ENCODE measurements at places on chromosomes 3 and 15.
A peak's percentile ranks its signal among the peaks of the same experiment; 100 is the strongest.

GRCh38 chr3:31081018-31081662 is 186.7 kb upstream of the GADL1 start:
- DNase-seq, result no peak

DNA sequence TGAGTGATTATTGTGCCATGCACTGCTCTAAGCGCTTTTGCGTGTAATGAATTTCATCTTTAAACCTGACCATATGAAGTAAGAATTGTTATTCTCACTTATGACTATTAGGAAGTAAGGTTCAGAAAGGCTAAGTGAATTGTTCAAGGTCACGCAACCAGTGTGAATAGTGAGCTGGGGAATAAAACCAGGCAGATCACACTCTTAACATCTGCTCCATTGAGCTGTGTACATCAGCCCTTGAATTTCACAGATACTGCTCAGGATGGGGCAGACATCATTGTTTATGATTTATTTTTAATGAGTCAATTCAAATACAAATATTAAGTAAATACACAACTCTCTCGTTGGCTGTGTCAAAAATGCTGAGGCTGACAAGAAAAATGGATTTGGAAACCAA is 184.5 kb downstream of the FNDC3B start:
- DNase-seq, result no peak

- DNase-seq, result no peak
These were observed 32.3 kb downstream of the TMOD3 start for GRCh38 chr15:51861557-51862359.

GRCh38 chr3:123926396-123926795 is 34.6 kb downstream of the CCDC14 start:
- no peak for DNase-seq

DNA sequence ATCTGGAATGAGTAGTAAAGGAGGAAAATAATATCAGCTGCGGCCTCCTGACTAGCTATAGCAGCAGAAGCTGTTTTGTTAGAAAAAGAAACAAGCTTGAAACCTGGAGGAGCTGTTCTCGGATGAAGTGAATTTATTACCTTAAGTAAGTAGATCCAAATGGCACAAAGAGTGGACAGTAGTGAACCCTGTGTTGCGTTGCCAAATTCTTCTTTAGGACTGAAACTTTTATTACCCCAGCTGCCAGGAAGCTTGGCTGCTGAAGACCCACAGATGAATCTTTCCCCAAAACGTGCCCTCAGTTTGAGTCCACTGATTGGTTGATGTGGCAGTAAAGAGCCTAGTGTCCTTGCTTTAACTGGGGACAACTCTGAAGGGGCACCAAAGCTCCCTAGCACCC is 366.8 kb upstream of the GBE1 start:
- no peak for DNase-seq

DNA sequence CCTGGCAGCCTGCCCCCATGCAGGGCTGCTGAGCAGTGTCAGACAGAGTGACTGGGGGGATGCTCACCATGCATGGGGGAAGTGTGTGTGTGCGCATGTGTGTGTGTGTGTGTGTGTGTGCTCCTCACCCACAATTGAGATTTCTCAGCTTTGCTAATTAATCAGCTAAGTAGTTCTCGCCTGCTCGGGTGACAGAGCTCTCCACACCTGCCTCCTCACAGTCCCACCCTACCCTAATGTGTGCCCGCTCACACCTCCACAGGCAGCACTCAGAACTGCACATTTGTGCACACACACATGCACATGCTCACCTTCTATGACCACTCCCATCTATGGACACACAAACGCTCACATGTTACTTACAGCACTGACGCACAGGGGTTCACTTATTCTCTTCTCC is 37.3 kb downstream of the CACNA2D2 start:
- DNase-seq, result no peak

GRCh38 chr3:158492685-158493084 is 78.3 kb upstream of the MLF1 start:
- DNase-seq, result no peak

DNA sequence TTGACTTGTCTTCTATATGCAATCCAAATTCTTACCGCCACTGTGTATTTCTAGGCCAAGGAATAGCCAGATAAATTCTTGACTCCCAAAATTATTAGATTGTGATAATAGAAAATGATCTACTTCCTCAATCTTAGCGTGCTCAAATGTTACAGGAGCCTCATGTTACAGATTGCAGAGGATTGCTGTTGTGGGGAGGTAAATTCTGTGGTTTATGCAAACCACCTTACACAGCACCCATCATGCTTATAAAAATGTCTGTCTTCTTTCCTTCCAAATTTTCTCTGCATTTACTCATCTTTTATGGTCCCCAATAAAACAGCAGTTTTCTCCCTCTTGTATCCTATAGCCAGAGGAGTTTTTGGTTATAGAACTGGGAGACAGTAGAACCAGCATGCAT is 420.2 kb upstream of the ROBO1 start:
- DNase-seq, result no peak

GRCh38 chr15:78712797-78713515 is 71.9 kb upstream of the CHRNB4 start:
- peak; percentile 81 for DNase-seq

DNA sequence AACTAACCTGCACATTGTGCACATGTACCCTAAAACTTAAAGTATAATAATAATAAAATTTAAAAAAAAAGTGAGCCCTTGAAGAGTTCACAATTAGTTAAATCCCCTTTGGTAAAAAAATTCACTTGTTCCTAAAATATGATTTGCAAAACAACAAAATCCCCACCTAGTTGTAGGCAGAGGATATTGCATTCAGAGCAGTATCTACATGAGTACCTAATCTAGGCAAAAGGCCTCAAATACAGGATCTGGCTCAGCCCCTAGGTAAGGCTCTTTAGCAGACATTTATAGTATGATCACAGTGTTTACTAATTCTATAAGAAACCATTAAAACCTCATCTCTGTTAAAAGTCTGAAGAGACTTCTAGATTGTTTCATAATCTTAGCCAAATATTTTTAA is 89.3 kb upstream of the CCDC80 start:
- no peak for DNase-seq

DNA sequence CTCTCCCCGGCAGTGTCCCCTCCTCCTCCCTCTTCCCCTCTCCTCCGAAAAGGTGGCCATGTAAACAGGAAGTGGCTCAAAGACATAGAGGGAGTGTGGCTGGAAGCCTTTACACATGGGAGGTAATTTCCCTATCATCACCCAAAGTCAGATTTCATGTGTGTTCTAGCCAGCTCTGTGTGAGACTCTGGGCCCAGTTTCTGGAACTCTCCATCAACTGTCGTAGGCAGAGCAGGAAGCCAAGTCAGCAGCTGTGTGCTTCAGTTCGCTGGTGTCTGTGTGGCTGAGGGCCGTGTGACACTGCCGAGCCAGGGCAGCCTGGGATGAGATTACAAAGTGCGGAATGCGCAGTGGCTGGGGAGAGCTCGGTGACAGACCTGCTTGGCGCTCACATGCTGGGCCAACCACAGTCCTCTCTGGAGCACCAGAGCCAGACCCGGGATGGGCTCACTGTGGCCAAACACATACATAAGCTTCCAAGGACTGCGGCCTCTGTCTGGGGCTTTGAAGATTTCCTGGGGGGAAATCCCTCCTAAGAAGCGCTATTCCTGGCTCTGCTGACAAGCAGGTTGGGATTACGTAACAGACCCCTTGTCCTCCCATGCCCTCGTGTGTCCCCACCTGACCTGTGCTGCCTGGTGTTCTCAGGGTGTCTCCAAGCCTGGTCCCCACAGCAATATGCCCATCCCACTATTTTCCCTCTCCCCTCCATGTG is 50.7 kb downstream of the UMPS start:
- DNase-seq, result no peak

DNA sequence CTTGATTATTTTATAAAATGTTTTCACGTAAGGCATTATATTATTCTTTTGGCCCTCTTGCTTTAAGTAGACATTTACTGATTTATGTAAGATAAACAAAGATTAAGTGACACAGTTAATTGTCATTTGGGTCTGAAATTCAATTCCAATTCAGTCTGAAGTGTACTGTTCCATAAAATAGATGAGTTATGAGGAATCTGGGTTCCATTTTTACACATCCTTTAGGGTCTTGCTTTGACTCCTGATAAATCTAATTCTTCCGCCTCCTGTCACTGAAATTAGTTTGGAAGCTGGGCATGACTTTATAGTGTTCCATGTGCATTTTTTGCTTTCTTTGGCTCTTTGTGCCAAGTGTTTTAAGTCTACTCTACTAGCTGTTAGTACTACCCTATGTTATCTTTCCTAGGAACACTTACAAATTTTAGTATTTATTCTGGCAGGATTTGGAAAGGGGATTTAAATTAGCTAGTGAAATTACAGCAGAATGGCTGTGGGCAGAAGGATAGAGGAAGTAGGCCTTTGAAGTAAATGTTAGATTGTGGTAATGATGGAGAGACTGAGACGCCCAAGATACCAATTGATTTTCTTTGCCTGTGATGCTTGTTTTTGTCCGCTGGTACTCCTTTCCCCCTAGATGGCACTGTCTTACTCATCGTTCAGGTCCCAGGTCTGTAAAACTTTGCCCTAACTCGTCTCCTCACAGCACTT is 14.3 kb downstream of the ARL8B start:
- no peak for DNase-seq

DNA sequence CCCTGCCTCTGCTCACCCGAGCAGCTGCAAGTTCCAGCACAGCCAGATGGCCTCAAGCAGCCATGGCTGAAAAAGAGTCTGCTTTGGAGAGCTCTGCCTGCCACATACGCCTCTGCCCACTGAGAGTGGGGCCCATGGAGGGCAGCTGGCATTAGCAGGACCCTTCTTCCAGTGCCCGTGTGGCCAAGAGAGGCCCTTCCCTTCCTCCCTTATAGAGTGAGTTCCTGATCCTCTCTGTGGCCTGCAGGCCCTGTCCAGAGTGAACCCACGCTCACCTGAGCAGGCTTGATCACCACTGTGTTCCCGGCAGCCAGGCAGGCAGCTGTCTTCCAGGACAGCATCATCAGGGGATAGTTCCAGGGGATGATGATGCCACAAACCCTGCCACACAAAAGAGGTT is 41.4 kb upstream of the SLC41A3 start:
- no peak for DNase-seq

GRCh38 chr15:42547918-42548248 is 710 bp downstream of the LRRC57 start:
- DNase-seq, result no peak

Measured in NCI-H2171 (cell line).